ENCODE measurements at places on chromosomes 11 and 22.
A peak's percentile ranks its signal among the peaks of the same experiment; 100 is the strongest.

DNA sequence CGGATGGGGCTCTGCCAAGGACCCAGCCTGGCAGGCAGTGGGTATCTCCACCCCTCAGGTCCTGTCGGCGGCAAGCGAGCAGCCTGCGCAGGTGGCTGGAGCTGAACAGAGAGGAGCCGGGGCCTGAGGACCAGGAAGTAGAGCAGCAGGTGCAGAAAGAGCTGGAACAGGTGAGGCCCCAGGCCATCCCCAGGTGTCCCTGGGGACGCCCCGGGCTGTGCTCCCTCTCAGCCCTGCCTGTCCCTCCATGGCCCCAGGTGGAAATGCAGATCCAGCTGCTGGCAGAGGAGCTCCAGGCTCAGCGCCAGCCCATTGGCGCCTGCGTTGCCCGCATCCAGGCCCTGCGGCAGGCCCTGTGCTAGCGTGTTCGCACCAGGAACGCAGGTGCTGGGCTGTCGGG is 44.0 kb downstream of the PISD start:
- no peak for DNase-seq

DNA sequence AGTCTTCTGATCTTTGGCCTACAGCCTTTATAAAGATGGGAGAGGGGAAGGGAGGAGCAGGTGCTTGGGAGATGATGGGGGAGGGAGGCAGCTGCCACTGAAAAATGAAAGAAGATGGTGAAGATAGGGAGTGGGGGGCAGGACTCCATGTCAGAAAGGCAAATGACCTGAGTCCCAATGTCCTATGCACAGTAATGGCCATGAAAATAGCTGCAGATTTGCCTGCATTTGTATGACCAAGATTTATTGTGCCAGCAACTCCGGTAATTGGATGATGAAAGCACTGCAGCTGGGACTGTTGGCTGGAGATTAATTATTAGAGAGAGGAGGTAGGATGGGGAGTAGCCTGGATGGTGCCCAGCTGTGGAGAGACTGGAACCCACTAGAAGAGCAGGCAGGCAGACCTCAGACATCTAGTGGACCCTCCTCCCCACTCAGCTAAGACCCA is 36.1 kb downstream of the NEU3 start:
- no peak for DNase-seq

GRCh38 chr22:19756288-19757128 is 4.1 kb upstream of the TBX1 start:
- DNase-seq: no peak

GRCh38 chr11:107468596-107468995 is 11.0 kb upstream of the CWF19L2 start:
- DNase-seq: no peak

DNA sequence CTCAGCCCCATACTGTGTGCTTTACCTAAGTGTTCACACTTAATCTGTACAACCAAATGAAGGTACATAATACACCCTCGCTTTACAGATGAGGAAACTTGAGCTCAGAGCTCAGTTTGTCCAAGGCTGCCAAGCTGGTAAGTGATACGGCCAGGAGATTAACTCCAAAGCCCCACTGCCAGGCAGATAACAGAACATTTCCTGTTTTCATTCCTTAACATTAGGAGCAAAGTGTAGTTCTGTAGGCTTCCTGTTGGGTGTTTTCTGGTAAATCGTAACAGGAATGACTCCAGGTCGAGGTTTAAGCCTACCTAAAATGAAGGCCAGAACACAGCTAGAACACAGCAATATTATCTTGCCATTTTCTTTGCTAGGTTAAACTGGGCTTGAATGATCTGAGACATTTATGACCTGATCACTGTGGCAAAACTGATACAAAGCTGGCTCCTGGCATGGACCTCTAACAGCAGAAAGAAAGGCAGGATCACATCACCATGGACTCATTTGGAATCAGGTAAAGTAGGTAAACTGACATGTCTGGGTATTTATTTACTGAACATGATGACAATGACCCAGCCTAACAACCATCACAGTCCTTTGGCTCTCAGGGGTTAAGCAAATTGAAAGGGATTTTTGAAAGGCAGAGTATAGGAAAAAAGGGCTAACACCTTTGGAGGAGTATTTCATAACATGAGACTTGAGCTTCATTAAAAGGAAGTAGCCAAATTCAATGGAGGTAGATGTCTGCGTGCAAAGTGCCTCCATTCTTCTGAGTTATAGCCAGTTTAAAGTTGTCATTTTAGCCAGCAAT is 3.9 kb upstream of the NUP50 start:
- no peak for DNase-seq

DNA sequence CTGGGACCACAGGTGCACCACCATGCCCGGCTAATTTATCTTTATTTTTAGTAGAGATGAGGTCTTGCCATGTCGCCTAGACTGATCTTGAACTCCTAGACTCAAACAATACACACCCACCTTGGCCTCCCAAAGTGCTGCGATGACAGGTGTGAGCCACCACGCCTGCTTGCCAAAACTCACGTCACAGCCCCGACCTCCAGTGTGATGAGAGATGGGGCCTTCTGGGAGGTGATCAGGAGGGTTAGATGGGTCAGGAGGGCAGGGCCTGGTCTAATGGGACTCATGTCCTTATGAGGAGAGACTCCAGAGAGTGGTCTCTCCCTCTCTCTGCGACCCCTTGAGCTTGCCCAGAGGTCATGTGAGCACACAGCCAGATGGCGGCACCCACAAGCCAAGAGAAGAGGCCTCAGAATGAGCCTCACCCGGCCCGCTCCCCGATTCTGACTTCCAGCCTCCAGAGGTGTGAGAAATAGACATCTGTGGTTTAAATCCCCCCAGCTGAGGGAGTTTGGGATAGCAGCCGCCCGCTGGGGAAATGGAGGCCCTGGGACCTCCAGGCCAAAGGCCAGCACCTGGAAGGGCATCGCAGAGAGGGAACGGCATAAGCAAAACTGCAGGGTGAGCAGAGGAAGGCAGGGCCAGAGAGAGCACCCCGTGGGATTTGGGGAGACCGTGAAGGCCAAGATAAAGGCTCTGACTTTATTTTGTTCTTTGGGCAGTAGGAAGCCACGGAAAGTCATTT is 24.1 kb upstream of the GAL start:
- no peak for DNase-seq

DNA sequence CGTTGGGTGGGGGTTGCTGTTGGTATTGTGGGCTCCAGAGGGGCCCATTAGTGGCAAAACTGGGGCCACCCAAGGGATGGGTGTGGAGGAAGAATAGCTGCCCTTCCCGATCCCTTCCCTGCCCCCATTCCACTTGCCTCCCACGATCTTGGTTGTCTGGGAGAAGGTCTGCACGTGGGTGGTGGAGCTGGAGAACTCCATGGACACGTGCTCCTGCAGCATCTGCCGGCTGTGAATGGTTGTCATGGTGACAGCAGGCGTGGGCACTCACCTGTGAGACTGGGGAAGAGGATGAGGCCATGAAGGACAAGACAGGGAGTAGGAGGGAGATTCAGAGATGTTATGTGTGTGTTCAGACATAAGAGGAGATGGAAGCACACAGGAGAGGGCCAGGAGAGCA is 2.0 kb downstream of the IGSF22 start:
- no peak for DNase-seq

DNA sequence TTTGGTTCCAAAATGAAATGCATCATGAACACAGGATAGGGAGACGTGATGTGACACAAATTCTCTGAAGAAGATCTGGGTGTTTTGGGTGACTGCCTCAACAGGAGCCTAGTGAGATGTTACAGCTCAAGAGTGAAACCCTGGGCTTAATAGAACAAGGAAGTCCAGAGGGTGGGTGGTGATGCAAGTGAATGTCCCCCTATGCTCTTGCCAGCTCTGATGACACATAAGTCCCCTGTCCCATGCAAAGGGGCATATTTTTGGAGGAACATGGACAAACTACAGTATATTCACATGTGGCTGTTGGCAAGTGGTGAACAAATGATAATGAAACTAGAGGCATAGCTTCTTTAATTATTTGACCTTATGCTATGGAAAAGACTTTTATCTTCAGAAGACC is 9.2 kb downstream of the CRTAM start:
- DNase-seq: no peak

- no peak for DNase-seq
Observed at GRCh38 chr11:36736103-36736502, 138.1 kb upstream of the RAG2 start.

- no peak for DNase-seq
Observed at GRCh38 chr11:86932259-86932585, 23.0 kb downstream of the FZD4 start.

- DNase-seq: peak; percentile 6
Observed at GRCh38 chr22:50733521-50734342, 4.3 kb upstream of the ACR start.

DNA sequence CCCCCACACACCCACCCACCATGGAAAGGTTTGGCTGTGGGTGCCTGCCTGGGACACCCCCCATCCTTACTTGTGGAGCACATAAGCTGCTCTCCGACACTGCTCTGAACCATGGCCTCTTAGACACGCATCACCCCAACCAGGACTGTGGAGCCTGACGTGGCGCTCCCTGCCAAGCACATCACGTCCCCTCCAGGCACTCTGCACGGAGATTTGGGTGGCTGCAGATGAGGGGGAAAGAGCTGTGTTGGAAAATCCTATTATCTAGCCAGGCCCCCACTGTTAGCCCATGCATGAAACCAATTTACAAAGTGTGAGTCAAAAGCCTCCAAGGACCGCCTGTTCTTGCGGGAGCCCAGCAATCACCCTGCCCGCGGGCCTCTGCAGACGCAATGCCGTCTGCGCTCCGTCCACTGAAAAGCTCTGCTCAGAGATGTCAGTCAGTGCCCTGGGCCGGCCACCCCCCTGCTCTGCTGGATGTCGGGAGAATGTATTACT is 163.4 kb upstream of the NECTIN1 start:
- DNase-seq: no peak

DNA sequence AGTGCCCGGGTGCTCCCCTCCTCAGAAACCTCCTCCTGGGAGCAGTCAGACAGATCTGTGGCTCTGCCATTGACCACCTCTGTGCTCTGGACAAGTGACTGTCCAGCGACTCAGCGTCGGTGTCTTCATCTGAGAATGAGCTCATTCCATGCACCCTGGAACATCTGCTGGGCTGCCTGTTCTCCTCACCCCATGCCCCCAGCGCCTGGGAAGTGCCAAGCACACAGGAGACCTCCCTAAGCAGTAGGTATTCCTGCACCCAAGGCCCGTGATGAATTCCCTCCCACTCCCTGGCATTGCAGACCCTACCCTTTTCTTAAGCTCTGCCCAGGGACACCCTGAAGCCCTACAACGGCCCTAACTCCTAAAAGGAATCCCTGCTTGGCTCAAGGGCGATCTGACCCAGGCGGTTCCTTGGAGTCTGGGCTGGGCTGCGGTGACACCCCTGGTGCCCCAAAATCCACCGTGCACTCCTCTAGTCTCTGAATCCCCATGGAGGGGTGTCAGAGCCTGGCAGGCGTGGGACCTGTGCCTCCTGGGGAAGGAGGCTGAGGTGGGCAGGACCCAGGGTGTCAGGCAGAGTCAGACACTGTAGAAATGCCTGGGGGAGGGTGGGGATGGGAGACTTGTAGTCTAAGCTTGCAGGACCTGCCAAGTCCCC is 92.0 kb downstream of the CEP164 start:
- DNase-seq: no peak

GRCh38 chr22:23212061-23213021 is 32.0 kb downstream of the BCR start:
- DNase-seq: peak; percentile 34

DNA sequence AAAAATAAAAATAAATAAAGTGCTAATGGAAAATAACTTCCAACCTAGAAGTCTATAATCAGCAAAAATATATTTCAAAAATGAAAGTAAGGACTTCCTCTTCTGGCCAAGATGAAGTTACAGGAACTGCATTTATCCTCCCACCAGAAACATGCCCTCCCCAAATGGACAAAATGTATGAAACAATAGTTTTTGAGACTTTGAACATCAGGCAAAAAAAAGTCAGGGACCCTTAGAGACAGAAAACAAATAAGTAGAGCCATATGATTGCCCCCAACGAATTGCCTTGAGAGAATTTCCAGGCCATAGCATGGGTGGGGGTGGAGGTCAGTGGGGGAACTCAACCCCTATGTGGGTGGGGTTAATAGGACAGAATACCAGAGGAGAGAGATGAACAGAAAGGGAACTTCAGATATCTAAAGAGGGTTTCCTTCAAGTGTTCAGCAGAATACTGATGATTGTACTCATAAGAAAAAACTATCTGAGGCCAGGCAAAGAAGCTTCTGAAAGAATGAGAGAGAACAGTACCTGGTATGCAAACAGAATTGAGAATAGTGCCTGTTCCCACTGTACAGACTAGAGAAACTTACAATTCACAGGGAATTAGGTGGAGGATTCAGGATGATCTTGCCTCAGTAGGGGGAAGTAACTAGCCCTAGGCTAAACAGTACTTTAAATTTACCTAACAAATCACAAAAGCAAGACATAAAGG is 26.6 kb upstream of the IL10RA start:
- no peak for DNase-seq

DNA sequence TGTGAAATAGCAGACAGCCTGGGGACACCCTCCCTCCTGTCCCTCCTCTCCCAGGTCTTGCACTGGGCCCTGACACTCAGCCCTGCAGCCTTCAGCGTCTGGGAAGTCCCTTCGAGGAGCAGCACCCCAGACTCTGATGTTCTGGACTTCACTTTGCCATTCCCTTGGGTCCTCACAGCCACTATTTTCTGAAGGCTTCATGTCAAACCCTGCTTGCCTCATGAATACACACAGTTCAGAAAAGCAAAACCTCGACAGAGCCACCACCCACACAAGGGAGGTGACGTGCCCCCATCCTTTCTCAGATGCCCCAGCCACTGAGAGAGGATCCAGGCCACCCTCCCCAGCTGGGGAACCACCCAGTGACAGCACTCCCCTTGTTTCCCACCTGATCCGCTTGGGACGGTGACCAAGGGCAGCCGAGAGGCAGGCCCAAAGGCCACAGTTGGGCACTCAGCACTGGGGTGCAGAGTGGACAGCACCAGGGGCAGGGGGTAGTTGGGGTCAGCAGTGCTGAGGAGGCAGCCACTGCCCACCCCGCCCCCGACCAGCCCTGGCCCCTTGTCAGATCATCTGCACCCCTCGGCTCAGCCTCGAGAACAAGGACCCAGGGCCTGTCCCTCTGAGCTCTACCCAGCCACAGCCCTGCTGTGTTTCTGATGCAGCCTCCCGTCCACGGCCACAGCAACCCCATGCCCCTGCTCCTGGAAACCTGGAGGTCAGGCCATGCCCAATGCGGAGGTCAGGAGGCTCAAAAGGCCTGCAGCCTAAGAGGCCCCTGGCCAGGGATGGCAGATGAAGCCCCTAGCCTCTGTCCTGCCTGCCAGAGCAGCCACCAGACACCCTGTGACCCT is 3.1 kb upstream of the TNNT3 start:
- DNase-seq: no peak

GRCh38 chr11:120883404-120884080 is 140.4 kb upstream of the TBCEL start:
- DNase-seq: no peak

DNA sequence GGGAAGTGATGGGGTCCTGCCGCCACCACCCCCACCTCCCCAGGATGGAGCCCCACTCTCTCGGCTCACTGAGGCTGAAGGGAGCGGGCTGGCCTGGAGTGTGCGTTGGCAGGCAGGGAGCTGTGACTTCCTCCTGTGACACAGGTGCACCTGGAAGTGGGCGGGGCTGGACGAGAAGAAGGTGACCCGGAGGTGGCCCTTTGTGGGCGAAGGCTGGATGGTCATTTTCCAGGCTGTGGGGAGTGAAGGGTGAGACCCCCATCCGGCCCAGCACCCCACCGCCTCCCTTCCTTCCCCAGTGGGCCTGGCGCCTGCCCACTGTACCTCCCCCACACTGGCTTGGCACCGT is 15.3 kb downstream of the IL17REL start:
- no peak for DNase-seq
